HuH-7.5 (cell line): ENCODE measurements at places on chromosomes 4 and X.

GRCh38 chr4:113997206-113997605 is 17.8 kb upstream of the ARSJ start:
- DNase-seq, result no peak

DNA sequence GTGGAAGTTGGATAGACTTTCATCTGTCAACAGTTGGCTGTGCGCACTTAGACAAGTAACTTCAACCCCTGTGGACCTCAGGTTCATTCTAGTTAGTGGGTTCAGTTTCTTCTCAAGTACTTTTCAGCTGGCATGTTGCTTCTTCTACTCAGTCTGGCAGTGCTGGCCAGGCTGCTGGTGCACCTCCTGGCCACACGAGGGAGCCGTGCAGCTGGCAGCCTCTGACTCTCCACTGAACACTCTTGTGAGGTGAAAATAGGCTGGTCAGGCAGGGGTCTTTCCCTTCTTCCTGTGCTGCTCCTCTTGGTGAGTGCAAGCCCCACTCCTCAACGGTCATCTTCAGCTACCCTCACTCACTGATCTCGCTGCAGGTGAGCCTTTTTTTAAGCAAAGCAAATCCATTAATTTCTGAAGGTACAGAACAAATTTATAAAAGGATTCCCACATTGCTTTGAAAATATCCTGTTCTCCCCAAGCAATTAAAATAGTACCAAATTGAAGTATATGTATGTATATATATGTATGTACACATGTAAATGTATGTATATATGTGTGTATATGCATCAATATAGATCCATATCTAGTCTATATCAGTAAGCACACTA is 30.6 kb downstream of the LONRF3 start:
- DNase-seq, result peak; percentile 19

- no peak for DNase-seq
These were observed 59.5 kb downstream of the CLDN22 start for GRCh38 chr4:183260491-183261151.

DNA sequence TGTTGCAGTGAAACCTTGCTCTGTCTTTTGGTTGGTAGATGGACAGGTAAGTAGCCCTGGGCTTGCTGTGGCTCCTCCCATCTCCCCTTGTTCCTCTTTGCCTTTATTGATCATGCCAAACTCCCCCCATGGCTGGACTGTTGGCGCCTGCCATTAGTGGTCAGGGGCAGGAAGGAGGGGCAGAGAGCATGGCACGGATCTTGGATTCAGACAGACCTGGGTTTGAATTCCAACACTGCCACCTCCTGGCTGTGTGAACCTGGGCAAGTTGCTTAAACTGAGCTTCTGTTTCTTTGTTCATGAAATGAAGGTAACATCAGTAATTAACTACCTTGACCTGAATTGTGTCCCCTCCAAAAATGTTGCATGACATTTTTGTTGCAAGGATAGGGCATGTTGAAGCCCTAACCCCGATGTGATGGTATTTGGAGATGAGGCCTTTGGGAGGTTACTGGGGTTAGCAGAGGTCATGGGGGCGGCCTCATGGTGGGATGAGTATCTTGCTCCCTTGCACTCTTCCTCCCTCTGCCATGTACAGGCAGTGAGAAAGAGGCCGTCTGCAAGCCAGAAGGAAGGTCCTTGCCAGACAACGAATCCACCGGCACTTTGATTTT is 6.0 kb downstream of the SLC2A9 start:
- DNase-seq, result no peak

DNA sequence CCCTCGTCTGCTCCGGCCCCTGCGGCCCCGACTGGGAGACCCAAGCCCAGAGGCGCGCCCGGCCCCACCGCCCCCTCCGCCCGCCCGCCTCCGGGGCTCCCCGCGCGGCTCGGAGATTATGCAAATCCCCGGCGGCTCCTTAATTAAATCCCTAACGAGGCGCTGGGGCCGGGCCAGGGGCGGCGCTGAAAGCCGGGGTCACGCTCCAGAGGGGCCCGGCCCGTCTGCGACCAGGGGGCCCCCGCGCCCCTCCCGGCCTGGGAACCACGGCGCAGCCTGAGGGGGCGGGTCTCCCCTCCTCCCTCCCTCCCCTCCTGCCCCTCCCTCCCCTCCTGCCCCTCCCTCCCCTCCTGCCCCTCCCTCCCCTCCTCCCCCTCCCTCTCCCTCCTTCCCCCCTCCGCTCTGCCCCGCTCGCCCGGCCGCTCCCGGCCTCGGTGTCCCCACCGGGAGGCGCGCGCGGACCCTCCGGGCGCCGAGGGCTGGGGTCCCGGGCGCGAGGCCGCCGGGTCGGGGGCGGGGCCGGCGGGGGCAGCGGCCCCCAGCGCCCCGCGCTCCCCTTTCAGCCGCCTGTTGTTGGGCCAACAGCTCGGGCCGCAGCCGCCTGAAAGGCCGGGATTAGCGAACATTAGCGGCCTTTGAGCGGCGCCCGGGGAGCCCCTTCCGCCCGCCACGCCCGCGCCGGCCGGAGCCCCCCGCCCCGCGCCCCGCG is 25.9 kb upstream of the FGFR3 start:
- peak; percentile 91 for DNase-seq

GRCh38 chrX:43552703-43553102 is 103.4 kb upstream of the MAOA start:
- DNase-seq, result no peak

- DNase-seq, result no peak
These were observed 388.7 kb downstream of the FAT4 start for GRCh38 chr4:125703443-125703842.

GRCh38 chr4:181528570-181529184 is 714.5 kb upstream of the TENM3 start:
- peak; percentile 2 for DNase-seq

- DNase-seq, result no peak
These were observed 3.5 kb downstream of the GDPD2 start for GRCh38 chrX:70426286-70427278.

- DNase-seq, result no peak
These were observed 226.1 kb downstream of the SPCS3 start for GRCh38 chr4:176545872-176546271.

GRCh38 chr4:140937866-140938265 is 181.7 kb upstream of the TBC1D9 start:
- no peak for DNase-seq

- no peak for DNase-seq
These were observed 25.5 kb downstream of the SMIM14 start for GRCh38 chr4:39613093-39613656.

DNA sequence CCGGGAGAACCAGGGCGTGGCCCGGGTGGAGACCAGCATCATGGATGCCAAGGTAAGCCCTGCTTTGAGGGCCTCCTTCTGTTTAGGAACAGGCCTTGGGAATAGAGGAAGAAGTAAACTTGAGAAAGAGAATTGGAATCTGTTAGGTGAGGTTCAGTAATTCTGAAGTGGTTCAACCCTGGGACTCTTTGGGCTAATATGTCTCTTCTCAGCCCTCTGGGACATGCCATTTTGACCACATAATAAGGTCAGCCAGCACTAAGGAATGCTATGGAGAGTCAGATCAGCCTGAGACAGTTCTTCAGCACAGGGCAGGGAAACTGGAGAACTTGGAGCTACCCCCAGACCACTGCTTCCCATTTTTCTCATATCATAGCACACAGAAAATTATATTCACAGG is 63.3 kb upstream of the PRPS1 start:
- DNase-seq, result no peak

GRCh38 chr4:41878991-41879491 is 56.2 kb upstream of the TMEM33 start:
- no peak for DNase-seq

- DNase-seq, result no peak
These were observed 259.6 kb downstream of the C4orf33 start for GRCh38 chr4:129355516-129355915.

DNA sequence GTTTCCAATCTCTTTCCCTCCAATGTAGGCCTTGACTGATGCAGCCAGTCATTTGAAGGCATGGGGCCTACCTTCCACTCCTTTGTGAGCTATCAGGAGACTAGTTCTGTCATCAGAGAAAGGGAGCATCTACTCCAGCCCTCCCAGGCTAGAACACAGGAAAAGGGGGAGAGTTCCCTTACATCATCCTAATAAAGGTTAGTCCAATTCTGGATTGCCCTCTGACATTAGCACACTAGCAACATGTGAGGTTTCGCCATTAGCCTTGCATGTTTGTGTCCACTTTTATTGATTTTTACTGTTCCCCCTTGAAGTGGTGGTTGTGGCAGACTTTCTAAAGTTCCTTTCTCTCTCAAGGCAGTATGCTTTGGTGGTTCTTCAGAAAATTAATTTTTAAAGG is 67.3 kb downstream of the ZFX start:
- DNase-seq, result no peak

DNA sequence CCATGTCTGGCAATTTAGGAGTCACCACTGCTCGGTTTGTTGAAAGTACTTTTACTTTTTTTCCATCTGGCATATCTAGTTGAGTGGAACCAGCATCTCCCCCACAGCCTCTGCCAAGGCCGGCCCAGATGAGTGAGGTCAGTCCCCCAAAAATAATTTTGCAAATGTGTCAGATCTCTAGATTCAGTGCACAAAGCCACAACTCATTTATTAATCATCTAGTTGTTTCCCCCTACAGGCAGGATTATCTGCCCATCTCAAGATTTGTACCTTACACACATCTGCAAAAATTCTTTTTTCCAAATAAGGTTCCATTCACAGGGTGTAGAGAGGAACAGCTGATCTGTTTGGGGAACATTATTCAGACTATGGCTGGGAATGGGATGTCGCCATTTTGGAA is 174.0 kb upstream of the MXRA5 start:
- no peak for DNase-seq
